BE2C (cell line): ENCODE measurements at places on chromosomes 5 and 9.

DNA sequence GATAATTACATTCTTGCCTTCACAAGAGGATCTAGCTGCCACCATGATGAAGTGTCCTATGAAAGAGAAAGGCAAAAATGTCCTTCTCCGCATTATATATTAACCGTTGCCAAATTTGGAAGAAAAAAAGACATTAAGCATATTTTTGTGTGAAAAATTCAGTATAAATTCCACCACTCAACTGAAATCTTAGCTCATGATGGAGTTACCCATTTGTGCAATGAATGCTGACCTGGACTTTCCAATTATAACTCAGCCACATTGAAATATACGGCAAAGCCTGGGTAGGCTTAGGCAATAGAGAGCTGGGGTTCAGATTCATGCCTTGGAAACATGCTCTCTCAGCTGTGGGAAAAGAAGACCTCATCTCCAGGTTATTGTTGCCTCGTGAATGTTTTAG is 71.3 kb upstream of the VCAN start:
- no peak for DNase-seq

DNA sequence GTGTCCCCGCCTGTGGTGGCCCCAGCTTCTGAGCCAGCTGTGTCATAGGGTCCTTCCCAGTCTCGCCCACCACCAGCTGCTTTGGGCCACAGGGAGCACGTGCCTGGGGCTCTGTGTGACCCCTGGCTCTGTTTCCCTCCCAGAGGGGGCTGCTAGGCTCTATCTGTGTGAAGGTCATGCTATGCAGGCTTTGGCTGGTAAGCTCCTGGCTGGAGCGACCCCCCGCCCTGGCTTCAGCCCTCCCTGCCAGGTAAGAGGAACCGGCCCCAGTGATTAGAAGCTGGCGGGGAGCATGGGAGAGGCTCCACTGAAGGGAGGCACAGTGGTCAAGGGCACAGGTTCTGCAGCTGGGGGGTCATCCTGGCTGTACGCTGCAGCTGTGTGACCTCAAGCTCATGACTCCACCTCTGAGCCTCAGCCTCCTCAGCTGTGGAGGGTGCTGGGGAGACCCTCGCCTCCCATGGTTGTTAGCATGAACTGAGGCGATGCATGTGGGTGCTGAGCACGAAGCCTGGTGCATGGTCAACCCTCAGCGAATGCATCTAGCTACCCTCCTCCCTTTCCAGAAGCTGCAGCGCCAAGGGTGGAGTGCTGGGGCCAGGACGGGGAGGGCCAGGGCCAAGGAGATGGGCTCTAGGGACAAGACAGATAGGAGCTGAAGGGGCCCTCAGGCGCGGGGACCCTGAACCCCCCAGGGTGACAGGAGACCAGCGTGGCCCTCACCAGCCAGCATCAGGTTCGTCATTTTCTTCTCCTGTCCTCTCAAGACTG is 163.8 kb upstream of the MVB12B start:
- no peak for DNase-seq

- no peak for DNase-seq
These were observed 40.1 kb downstream of the F2R start for GRCh38 chr5:76755779-76756637.

DNA sequence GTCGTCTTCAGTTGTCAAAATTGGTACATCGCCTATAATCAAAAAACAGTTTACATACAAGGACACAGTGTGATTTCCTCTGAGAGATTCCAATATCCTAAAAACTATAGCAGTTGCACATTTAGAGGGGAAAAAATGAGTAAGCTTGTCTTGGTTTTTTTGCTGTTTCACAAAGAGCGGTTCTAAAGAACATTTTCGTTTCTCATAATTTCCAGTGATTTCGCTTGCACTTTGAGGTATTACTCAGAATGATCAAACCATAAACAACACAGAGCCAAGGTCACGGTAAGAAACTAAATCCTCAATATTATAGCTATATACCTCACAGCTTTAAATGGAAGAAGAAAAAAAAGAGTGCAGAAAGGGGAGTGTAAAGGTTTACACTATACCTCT is 861 bp downstream of the MTX3 start:
- no peak for DNase-seq

DNA sequence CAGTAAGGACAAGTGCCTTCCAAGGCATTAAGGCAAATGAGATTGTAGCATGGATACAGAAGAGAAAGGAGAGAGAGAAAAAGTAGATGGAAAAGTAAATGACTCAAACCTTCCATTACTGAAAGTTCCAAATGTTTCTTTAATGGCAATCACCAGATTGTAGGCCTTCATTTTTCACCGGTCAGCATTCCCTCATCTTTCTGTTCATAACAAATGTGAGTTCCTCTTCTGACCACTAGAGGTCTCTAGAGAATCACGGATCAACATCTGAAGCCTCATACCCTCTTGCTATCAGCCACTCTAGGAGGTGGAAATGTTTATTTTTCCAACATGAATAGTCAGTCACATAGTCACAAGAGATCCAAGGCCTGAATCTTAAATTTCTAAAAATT is 73.6 kb upstream of the RPS23 start:
- no peak for DNase-seq

DNA sequence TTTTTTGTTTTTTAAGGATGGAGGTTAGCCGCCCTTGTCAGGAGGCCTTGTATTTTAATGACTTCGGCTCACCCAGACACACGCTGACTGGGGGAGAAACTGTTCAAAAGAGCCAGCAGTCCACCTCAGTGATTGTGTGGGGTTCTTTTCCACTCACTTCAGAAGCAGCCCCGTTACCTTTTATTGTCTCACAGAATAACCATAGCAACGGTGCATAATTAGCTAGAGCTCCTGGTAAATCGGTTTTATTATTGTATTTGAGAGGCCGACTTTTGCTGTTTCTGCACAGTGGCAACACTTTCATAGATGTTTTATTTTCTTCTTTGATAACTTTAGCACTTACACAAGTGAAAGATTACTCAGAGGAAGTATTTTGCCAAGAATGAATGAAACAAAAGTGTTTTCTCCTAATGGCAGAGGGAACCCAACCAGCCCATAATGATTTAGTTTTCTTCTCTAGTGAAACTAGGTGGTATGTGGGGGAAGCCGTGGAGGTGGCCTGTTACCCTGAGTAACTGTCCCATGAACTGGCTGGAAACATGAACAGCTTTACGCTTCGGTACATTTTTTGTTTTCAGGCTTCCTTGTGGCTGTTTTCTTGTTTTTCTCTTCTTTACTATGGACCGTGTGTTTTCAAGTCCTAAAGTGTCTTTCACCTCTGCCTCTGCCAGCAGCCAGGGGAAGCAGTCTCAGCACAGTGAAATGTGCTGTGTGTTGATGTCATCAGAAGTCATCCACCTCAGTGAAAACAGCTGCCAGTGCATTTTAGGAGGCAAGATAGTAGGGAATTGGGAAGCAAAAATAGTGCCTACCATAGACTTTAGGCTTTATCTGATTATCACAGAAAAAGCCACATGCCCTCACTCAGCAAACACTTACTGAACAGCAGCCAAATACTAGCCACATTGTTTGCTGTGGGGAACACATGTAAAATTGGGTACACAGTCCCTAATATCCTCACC is 414.7 kb downstream of the KDM4C start:
- no peak for DNase-seq

DNA sequence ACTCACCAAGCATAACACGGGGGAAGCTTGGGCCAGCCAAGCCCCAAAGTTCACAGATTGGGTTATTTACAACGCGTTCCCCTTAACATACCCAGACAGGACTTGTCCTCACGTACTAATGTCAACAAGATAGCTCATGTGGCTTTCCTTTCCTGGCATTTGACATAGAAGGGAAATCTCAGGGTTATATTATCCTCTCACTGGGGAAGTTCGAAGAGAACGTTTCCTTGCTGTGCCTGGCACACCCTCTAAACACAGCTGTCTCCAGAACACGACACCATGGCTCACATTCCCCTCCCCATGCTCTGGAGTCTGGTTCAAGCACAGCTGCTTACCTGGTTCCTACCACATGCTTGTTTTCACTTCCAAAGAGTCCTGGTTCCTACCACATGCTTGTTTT is 46.8 kb upstream of the OTULINL start:
- no peak for DNase-seq

- no peak for DNase-seq
These were observed 183.9 kb upstream of the OTULINL start for GRCh38 chr5:14397717-14398116.

GRCh38 chr5:17748201-17748600 is 113.9 kb downstream of the TAF11L14 start:
- no peak for DNase-seq

GRCh38 chr9:108322326-108323098 is 533.3 kb downstream of the ACTL7B start:
- no peak for DNase-seq

- DNase-seq, result no peak
These were observed 18.6 kb downstream of the CNTFR start for GRCh38 chr9:34570809-34571480.

- no peak for DNase-seq
These were observed 80.3 kb downstream of the S1PR3 start for GRCh38 chr9:89071591-89071990.

GRCh38 chr9:130414910-130415746 is 29.6 kb upstream of the ASS1 start:
- DNase-seq, result no peak

DNA sequence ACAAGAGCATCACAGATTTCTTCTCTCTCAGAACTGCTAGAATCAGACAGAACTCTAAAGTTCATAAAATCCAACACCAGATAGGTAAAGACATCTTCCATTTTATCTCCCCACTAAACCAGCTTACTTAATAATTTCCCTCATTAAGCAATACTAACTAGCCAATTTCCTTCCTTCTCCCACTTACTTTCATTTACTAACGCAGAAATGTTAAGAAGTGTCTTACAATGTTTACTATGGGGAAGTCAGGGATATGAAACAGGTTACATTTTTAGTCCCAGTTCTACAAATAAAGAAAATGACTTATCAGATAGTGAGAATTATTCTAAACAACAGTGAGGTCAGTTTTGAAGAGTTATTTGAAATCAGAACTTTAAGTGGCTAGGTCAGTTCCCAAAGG is 236.5 kb downstream of the FBXL17 start:
- no peak for DNase-seq

DNA sequence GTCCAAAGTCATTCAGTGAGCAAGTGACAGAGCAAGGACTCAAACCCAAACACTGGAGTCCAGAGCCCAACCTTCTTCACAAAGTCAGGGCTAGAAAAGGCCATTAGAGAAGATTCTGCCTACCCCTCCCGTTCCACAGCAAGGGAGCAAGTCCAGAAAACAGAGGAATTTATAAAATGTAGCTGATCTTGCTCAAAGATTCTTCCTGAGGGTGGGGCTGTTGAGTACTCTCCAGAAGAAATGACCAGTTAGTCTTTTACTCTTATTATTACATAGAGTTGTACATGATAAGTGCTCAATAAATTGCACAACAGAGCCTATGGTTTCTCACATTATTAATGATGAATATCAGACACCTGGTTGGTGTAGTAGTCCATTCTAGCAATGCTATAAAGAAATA is 39.3 kb upstream of the HMHB1 start:
- no peak for DNase-seq

DNA sequence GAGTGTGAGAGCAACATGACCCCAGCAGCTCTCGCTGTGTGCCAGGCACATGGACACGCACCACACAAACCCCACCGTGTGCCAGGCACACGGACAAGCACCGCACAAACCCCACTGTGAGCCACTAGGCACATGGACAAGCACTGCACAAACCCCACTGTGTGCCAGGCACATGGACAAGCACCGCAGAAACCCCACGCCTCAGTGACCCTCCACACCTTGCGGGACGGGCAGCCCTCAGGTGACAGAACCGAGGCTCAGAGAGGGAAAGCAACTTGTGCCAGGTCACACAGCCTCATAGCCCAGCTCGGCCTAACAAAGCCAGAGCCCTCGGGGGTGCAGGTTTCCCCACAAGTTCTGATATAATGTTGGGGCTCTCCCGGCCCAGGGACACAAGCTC is 2.0 kb upstream of the GPSM1 start:
- no peak for DNase-seq

GRCh38 chr9:113219969-113220368 is 1.1 kb downstream of the FKBP15 start:
- DNase-seq, result no peak

DNA sequence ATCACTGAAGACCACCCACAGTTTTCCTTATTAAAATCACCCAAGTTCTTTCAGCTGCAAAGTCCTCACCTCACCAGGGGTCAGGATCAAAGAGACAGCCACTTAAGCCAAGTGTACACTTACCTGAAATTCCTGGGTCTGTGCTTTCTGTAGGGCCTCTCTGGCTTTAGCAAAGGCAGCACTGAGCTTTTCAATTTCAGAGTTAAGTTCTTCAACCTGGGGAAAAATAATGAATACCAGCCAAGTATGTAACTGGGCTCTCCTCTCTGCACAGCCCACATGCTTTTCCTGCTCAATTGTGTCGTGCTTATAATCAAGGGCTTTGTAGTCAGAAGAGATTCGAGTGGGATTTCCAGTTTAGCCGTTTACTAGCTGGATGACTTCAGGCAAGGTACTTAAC is 55.1 kb downstream of the CDK5RAP2 start:
- DNase-seq, result no peak

GRCh38 chr9:71607461-71607881 is 160.8 kb downstream of the CEMIP2 start:
- no peak for DNase-seq

DNA sequence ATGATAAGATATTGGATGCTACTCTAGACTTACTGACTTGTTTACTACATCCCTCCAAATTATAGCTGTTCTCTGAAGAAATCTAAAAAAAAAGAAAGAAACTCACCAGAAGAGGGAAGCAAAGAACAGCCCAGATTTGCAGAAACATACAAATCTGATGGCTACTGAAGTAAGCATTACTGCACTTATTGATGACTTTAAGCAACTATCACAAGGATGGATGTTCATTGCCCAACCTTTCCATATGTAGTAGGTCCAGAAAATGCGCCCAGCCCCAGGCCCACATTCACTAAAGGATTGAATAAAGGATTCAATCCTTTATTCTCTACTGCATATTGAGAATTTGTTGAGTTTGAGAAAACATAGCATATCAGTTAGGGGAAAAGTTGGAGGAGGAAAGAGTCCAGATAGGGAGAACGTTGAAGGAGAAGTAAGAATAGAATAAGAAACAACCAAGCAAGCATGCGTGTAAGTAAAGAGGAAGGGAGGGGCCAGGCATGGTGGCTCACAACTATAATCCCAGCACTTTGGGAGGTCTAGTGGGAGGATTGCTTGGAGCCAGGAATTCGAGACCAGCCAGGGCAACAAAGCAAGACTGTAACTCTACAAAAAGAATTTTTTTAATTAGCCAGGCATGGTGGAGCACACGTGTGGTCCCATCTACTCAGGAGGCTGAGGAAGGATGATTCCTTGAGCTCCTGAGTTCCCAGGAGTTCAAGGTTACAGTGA is 33.8 kb upstream of the DTWD2 start:
- no peak for DNase-seq

- DNase-seq, result peak; percentile 62
These were observed 552 bp downstream of the TMEM141 start for GRCh38 chr9:136791516-136792276.

GRCh38 chr5:158451993-158452672 is 593.2 kb upstream of the CLINT1 start:
- DNase-seq, result no peak
